ENCODE measurements at places on chromosomes 2 and 18.

DNA sequence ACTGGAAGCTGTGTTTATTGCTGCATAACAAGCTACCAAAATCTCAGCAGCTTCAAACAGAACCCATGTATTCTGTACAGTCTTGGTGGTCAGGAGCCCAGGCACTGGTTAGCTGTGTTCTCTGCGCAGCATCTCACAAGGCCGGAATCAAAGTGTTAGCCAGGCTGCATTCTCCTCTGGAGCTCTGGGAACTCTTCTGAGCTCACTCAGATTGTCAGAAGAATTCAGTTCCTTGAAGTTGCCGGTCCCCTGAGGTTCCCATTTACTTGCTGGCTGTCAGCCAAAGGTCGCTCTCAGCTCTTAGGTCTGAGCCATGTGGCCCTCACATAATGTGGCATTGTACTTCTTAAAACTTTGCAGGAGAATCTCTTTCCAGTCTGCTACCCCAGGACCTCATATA lies 123.6 kb upstream of the SMIM21 start:
- no peak for DNase-seq

- DNase-seq = no peak
These were observed 16.8 kb downstream of the HDLBP start for GRCh38 chr2:241298673-241299072.

GRCh38 chr2:113977060-113977659 lies 87.3 kb downstream of the ACTR3 start:
- DNase-seq = no peak

- no peak for DNase-seq
These were observed 278.6 kb upstream of the KLHL14 start for GRCh38 chr18:33051407-33051806.

DNA sequence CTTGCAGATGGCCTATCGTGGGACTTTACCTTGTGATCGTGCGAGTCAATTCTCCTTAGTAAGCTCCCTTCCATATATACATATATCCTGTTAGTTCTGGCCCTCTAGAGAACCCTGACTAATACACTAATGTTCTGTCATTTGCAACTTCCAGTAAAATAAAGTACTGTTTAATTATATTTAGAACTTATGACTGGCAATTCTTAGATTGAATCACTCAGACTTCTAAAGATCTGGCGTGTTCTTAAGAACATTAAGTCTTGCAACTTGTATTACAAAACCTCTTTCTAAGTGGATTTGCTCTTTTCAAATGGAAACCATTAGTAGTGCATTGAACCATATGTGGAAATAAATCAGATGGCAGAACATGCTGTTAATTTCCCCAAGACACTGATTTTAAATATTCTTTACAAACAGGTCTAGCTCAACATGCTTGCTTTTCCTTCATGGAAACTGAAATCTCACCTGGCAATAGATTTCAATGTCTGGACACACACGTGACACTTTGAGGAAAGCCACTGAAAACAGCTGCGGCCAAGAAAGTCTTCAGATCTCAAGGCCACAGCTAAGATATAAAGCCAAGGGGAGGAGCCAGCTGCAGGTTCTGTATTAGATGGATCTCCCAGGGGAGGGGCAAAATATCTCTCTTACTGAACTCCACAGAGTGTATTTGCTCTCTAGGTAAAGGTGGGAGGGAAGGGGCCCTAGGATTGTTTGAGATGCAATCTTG lies 50.6 kb downstream of the PMAIP1 start:
- DNase-seq = no peak

GRCh38 chr18:31587529-31587928 lies 4.1 kb upstream of the TTR start:
- no peak for DNase-seq

GRCh38 chr2:217681791-217682190 lies 321.0 kb downstream of the TNS1 start:
- DNase-seq = no peak

- DNase-seq = no peak
These were observed 649.5 kb downstream of the SLC4A3 start for GRCh38 chr2:220276741-220277444.

GRCh38 chr2:61247204-61247812 lies 85.3 kb downstream of the C2orf74 start:
- no peak for DNase-seq

- no peak for DNase-seq
These were observed 11.0 kb upstream of the TXNDC2 start for GRCh38 chr18:9874728-9875127.

DNA sequence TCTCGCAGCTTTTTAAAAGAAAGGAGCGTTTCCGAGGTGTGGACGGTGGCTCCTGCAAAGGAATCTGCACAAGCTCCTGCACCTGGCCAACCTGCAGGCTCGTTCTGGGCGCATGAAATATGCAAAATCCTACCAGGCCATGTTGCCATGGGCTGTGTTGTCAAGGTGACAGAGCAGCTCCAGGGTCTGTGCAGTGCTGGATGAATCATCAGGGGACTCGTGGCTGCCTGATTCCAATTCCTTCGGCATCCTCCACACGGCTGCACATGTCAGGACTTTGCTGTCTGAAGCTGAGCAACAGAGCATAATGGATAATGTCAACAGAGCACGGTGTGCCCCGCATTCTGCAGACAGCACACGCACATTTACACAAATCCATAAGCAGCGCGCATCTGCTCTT lies 120.5 kb downstream of the EIPR1 start:
- DNase-seq = no peak

GRCh38 chr18:75172299-75173124 lies 36.4 kb downstream of the PTGR3 start:
- no peak for DNase-seq

DNA sequence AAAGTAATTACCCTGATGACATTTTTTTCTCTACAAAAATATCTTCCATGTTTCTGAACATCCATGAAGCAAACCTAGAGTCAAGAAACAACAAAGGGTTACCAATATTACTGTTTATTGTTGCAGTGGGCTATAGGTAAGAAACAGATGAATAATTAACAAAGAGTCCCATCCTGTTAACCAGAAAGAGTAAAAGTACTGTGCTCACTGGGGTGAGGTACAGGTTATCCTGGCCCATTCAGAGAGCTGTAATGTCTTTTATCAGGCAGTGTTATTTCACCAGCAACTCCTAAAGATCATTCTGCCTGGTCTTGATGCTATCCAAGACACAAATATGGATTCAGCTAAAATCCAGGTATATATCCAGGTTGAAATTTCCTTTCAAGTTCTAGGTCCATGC lies 754.9 kb downstream of the SATB2 start:
- DNase-seq = no peak

DNA sequence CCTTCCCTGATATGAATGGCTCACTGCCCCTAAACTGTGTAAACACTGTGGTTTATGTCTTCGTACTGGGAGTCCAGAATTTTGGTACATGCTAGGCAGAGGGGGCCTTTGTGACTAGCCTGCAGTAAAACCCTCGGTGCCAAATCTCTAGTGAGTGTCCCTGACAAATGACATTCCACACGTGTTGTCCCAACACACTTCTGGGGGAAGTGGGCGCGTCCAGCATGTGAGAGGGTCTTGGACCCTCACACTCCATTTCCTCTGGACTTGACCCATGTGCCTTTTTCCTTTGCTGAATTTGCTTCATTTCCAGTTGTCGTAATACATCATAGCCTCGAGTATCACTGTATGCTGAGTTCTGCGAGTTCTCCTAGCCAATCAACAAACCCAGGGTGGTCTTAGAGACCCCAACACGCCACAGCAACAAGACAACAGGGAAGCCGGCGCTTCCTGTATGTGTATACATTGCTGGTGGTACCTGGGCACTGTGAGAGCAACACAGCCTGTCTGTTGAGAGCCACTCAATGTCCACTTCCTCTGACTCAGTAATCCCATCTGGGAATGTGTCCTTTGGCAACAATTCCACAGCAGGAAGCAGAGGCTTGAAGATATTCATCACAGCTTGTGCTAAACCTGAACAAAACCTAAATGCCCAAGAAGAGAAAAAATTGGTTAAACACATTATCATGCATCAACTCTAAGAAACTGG lies 26.9 kb upstream of the SLC66A3 start:
- no peak for DNase-seq
